ENCODE measurements at places on chromosomes 11 and 22. TPM values are rescaled to one million over a fixed set of nuclear protein-coding genes. Genes with fewer than 3 reads are reported as not detected.

Gene FAM89B
- 41.2 TPM for total RNA-seq

DNA sequence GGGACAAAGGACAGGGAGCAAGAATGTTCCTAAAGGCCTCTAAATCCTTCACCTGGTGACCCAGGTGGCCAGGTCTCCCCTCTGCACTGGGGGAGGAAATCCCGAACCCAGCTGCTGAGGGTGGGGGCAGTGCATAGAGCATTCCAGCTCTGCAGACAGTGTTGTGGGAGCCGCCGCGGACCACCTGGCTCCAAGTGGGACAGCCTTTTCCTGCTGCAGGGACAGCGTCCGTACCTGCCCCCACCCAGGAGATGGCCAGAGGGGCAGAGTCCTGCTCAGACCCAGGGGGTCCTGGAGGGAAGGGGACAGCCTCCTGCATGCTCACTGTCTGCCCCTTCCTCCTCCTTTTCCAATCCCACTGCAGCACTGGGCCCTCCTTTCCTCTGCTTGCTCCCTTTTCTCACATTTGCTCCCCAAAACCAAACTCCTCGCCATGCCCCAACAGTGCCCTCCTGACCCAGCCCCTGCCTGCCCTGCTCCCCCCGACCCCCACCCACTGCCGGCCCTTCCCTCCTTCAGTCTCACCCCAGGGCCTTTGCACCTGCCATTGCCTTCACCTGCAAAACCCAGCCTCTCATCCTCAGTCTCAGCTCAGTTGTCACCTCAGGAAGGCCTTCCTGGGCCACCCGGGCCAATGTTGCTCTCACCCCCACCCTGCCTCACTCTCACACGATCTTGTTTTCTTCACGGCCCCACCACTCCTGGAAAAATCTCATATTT is 12.8 kb downstream of the PNPLA5 start:
- H3K36me3 ChIP-seq = peaks cover 2% of the 10 kb centered on the region
- H3K27ac ChIP-seq = no peak overlapping the region
- no peak overlapping the region for H3K4me3 ChIP-seq
- peaks cover 6% of the 10 kb centered on the region for H3K4me1 ChIP-seq
- peaks cover 73% of the 10 kb centered on the region for H3K27me3 ChIP-seq

- H3K4me1 ChIP-seq = peaks cover 2% of the 10 kb centered on the region
- no peak overlapping the region for H3K27ac ChIP-seq
- no peak for DNase-seq
These were observed 37.2 kb upstream of the GRAMD1B start for GRCh38 chr11:123392844-123393243.

DNA sequence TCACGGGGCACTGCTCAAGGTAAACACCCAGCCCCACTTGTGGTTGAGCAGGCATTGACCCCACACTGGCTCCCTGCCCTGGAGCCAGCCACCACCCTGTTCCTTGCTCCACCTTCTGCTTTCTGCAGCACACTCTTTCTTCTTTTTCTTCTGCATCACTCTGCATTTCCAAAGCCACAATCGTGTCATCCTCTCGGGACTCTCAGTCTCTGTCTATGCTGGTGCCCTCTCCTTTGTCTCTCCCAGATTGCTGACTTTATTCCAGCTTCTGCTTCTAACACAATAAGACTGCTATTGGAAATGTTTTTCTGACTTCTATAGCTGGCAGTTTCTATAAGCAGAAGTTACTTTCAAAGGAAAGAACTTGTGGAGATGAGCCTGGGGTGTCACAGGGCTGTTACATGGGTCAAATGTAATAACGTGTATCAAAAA is 14.4 kb downstream of the GRAP2 start:
- H3K36me3 ChIP-seq = peaks cover 15% of the 10 kb centered on the region
- peaks cover 78% of the 10 kb centered on the region for H3K4me1 ChIP-seq
- H3K4me3 ChIP-seq = peak overlapping the region; percentile 88
- H3K27me3 ChIP-seq = no peaks in the 10 kb centered on the region
- no peak for DNase-seq
- H3K27ac ChIP-seq = no peak overlapping the region

DNA sequence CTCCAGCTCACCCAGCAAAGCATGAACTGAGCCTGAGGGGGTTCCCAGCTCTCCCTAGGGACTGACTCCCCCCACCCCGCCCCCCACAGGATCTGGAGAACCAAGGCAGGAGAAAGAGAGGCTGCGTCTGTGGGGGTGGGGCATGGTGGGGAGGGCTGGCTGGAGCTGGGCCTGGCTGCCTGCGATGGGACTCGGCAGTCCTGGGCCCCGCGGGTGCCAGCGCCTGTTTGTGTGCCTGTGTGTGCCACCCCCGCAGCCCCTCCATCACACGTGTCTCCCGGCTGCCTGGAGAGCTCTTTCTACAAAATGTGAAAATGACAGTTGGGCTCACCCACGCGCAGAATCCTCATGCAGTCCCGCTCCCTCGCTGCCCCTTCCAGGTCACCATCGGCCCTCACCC is 46.8 kb downstream of the CACNA1I start:
- H3K27me3 ChIP-seq = no peaks in the 10 kb centered on the region
- H3K27ac ChIP-seq = no peak overlapping the region
- H3K4me3 ChIP-seq = no peak overlapping the region
- H3K4me1 ChIP-seq = peaks cover 35% of the 10 kb centered on the region

DNA sequence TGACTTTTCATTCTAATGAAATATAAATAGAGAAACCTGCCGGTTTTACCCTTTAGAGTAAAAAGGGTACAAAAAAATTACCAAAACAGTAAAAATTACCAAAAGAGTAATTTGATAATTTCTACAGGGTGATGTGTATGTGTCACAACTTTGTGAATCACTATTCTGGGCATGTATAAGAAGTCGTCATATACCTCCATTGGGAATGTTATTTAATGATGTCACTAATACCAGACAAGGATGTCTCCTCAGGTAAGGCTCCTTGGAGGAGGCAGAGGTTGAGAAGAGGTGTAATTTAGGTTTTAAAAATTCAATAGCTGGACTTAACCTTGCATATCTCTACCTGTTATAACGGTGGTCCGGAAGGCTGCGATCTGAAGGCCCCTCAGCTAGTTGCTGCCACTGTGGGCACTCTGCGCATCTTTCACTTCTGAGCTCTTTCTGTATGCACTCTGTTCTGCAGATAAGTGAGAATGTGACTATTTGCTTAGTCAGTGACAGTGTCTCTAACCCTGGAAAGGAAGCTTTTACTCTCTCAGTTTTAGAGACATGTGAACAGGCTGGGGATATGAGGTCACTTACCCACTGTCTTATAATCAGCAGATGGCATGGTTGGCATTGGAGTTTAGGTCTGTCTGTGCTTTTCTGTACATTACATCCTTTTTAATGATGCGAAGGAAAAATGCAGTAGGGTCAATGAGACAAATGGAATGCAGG is 987 bp upstream of the NCR3LG1 start:
- no peaks in the 10 kb centered on the region for H3K27me3 ChIP-seq
- peak overlapping the region; percentile 90 for H3K27ac ChIP-seq
- peaks cover 27% of the 10 kb centered on the region for H3K4me1 ChIP-seq
- H3K4me3 ChIP-seq = peak overlapping the region; percentile 94

DNA sequence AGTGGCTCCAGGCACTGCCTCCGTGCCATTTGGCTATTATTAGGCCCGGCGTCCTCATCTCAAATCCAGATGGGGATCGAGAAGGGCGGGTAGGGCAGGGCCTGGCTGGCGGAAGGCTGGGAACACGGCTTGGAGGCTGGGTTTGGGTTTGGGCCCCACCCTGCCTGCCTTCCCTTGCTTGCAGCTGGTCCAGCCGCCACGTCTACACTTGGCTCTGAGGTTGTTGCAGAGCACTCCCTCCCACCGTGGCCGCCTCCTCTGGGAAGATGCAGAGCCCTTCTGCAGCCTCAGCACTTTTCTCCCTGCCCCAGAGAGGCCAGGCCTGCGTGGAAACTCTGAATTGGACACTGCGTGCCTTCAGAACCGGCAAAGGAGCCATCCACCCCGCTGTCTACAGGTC is 5.2 kb upstream of the SMTN start:
- no peak for DNase-seq
- H3K4me3 ChIP-seq = no peak overlapping the region
- H3K27me3 ChIP-seq = peaks cover 5% of the 10 kb centered on the region

GRCh38 chr11:74806267-74806666 is 57.6 kb downstream of the RNF169 start:
- peaks cover 2% of the 10 kb centered on the region for H3K36me3 ChIP-seq
- no peak overlapping the region for H3K4me3 ChIP-seq
- H3K27me3 ChIP-seq = no peaks in the 10 kb centered on the region
- H3K4me1 ChIP-seq = peaks cover 14% of the 10 kb centered on the region
- no peak overlapping the region for H3K27ac ChIP-seq
- no peak for DNase-seq

DNA sequence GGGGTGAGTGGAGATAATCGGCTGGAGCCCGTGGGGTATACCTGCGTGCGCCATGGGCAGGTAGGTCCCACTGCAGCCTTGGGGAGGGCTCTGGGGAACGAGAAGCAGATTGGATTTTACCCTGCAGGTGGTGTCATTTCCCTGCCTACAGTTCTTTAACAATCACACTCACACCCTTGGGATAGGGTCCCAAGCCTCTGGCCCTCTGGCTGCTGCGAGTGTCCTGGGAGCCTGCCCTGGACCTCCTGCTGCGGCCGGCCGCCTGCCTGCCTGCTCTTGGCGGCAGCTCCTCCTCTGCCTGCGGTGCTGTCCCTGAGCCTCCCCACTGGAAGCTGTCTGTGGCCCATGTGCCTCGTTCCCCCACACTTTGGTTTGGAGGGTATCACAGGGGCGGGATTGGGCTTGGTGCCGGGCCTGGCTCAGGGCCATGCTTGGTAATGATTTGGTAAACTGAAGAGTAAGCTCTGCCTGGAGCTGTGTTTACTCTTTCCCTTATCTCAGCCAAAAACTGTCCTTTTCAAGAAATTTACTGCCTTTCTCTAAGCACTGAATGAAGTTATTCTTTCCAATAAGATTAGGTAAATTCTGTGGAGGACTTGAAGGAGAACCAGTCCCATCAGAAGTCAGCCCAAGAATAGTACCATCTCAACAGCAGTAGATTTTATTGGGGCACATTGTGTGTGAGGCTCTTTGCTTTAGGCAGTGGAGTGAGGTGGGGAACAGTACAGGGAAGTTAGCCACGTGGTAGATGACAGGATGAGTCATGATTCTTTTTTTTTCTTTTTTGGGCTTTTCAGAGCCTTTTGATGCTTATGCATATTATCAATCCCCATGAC is 53.7 kb downstream of the TBC1D22A start:
- H3K27me3 ChIP-seq = no peaks in the 10 kb centered on the region
- H3K36me3 ChIP-seq = peaks cover 4% of the 10 kb centered on the region
- no peak for DNase-seq
